ENCODE measurements at places on chromosomes 16 and 17.
A peak's percentile ranks its signal among the peaks of the same experiment; 100 is the strongest.

DNA sequence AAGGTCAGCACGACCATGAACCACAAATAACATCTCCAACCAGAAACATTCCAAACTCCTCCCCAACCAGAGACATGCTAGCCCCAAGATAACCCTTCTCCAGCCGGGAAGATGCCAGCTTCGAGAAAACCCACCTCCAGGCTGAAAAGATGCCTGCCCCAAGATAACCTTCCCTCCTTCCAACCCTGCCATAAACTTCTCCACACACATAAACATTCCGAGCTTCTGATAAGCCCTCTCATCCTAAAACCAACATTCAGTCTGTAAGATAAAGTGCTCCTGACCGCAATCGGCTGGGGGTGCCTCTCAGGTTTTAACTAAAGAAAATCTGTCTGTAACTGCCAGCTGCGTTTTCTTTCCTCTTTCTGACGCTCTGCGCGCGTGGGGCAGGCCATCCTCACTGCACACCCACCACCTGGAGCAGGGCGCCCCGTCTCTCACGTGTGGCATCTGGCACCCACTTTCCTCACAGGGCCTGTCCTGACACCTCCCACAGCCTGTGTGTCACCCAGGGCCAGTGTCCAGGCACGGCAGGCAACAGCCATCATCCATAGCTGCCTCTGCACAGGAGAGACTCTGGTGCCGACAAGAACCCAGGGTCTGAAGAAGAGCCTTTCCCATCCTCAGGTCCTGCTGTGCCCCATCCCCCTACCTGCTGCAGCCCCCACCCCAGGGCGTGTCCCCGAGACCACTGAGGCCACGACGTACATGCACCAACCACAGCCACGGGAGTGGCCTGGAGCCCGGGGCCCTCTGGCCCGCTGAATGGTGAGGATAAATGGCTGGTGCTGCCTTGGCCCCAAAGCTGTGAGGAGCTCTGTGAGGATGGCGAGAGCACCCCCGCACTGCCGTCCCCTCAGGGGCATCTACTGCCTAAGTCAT is 3.7 kb downstream of the TEPSIN start:
- DNase-seq = no peak

GRCh38 chr17:50165066-50165465 is 739 bp upstream of the SGCA start:
- DNase-seq = no peak

GRCh38 chr17:58525239-58525638 is 10.8 kb upstream of the MTMR4 start:
- no peak for DNase-seq

- DNase-seq = no peak
These were observed 19.3 kb downstream of the ITGAL start for GRCh38 chr16:30491744-30492308.

GRCh38 chr17:44355642-44356099 is 8.0 kb downstream of the FAM171A2 start:
- DNase-seq = no peak

DNA sequence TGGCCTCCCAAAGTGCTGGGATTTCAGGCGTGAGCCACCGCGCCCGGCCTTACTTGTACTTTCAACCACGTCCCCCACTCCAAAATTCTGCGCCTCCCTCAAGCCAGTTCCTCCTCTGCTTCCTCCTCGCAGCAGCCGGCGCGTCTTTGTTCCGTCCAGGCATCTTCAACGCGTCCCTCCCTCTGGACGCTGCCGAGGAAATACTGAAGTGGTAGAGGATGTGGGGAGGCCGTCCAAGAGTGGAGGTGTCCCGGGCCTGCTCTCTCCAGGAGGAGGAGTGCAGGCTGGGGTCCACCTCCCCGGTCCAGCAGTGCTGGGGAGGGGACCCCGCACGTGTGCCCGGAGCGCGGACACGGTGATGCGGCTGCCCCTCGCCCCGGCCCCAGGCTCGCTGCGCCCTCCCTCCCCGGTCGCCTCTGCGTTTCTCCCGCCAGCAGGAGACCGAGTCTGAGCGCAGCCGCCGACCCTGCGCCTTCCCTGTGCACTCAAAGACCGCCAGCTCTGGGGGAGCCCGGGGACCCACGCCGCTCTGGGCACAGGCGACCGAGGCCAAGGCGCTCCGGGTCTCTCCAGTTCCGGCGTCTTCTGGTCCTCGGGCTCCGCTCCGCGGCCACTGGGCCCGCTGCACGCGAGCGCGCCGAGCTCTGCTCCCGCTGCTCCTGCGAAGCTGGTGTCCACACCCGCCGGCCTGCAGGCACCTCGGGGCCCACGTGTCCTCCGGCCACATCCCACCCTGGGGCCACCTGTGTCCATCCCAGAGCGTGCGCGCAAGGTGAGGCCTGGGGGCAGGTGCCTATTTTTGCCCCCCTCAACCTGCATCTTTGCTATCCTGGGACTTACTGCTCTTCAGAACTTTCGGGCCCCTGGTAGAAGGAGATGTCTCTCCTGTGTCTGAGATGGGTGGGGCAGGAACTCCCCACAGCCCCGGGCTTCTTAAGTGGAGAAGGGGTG is 31.7 kb downstream of the OSBPL7 start:
- DNase-seq = peak; percentile 60

GRCh38 chr16:85215478-85216118 is 103.3 kb upstream of the CIBAR2 start:
- DNase-seq = no peak

DNA sequence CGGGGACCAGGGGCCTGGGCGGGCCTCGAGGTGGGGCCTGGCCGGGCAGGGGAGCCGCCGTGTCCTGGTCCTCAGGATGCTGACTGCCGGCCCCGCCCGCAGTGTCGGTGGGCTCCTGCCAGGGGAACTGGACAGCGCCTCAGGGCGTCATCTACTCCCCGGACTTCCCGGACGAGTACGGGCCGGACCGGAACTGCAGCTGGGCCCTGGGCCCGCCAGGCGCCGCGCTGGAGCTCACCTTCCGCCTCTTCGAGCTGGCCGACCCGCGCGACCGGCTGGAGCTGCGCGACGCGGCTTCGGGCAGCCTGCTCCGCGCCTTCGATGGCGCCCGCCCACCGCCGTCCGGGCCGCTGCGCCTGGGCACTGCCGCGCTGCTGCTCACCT is 2.3 kb upstream of the PAQR4 start:
- no peak for DNase-seq

GRCh38 chr17:40260528-40260927 is 27.2 kb upstream of the CDC6 start:
- DNase-seq = no peak

DNA sequence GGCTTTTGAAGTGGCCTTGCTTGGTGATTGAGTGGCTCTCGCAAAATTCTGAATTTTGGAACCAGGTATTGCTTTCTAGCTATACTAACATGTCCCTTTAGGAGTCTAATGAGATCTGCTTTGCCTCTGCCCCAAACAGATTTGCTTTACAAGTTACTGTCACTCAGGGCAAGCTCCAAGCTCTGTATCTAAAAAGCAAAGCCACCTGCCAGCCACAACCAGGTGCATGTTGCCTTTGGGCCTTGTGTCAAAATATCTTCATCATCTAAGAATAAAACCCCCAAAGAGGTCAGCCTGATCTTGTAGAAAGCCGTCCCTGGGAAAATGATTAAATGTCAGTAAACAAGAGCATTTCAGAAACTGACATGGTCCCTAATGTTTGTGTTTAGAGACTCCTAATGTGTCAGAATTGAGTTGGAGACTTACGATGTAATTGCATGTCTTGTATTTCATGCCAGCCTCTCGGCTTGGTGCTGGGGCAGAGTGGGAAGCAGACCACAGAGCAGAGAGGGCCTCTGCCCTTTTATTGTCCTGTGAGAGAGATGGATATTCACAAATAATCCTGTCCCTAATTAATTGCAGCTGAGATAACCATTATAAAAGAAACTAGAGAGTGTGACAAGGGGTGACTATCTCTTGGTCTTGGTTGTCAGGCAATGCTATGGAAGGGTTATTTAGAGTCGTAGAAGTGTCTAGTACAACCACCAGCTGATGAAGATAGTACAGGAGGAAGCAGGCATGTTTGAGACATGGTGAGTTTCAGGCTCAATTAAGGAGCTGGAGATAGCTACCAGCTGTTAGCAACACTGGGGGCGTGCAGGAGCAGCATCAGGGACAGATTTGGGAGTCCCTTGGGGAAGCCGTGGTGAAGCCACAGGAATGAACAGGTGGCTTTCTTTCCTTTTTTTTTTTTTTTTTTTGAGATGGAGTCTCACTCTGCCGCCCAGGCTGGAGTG is 90.7 kb downstream of the PITPNC1 start:
- DNase-seq = no peak

DNA sequence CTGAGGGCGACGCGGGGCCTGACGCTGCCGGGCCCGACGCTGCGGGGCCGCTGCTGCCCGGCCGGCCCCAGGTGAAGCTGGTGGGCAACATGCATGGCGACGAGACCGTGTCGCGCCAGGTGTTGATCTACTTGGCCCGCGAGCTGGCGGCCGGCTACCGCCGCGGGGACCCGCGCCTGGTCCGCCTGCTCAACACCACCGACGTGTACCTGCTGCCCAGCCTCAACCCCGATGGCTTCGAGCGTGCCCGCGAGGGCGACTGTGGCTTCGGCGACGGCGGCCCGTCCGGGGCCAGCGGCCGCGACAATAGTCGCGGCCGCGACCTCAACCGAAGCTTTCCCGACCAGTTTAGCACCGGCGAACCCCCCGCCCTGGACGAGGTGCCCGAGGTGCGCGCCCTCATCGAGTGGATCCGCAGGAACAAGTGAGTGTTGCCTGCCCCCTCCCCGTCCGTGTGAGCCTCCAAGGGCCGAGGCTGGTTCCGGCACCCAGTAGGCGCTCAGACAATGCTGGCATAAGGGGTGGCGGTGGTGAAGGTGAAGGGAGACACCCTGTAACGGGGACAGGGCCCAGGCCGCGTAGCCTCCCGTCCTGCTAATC is 676 bp downstream of the CPD start:
- no peak for DNase-seq

- no peak for DNase-seq
These were observed 134.7 kb downstream of the ABCA8 start for GRCh38 chr17:68820476-68820824.

GRCh38 chr16:69888005-69888590 is 63.0 kb upstream of the CLEC18A start:
- peak; percentile 43 for DNase-seq

GRCh38 chr16:11621920-11622651 is 35.4 kb upstream of the LITAF start:
- no peak for DNase-seq

DNA sequence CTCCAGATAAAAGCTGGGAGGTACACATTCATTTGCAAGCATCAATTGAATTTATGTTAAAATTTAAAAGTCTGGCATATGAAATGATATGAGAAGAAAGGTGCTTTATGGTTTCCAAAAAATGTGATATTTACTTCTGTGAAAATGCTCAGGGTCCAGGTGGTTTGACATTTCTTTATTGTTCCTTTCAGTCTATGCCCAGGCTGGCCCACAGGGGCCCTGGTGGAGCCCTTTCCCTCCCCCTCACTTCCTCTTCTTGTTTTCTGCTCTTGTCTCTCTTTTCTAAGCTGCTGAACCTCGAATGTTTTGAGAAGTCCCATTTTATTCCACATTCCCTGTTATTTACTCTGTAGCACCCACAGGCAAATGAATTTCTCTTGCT is 127.8 kb downstream of the HS3ST3B1 start:
- no peak for DNase-seq

- DNase-seq = no peak
These were observed 6.2 kb upstream of the ACTG1 start for GRCh38 chr17:81518785-81519283.

- no peak for DNase-seq
These were observed 48.4 kb downstream of the CENPV start for GRCh38 chr17:16304830-16305229.

- DNase-seq = peak; percentile 75
These were observed 9.2 kb downstream of the FSCN2 start for GRCh38 chr17:81537343-81537855.

- no peak for DNase-seq
These were observed 2.2 kb downstream of the MYO19 start for GRCh38 chr17:36532435-36532975.

DNA sequence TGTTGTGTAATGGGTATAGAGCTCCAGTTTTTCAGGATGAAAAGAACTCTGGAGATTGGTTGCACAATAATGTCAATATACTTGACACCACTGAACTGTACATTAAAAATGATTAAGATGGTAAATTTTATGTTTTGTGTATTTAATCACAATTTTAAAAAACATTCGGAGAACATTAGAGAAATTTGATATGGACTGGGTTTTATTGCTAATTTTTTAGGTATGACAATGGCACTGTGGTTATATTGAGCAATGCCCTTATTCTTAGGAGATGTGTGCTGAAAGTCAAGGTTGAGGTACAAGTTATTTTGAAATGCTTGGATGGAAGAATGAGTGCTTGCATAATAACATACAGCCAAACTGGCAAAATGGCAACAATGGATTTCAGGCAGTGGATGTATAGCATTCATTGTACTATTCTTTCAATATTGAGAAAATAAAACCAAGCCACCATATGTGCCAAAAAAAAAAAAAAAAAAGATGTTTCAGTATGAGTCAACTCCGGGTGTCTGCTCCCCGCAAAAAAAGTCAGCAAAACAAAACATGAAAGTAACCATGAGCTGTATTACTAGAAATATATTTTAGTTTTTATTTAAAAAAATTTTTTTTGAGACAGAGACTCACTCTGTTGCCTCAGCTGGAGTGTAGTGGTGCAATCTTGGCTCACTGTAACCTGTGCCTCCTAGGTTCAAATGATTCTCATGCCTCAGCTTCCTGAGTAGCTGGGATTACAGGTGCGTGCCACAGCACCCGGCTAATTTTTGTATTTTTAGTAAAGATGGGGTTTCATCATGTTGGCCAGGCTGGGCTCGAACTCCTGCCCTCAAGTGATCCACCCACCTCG is 19.8 kb downstream of the HOXB1 start:
- no peak for DNase-seq

DNA sequence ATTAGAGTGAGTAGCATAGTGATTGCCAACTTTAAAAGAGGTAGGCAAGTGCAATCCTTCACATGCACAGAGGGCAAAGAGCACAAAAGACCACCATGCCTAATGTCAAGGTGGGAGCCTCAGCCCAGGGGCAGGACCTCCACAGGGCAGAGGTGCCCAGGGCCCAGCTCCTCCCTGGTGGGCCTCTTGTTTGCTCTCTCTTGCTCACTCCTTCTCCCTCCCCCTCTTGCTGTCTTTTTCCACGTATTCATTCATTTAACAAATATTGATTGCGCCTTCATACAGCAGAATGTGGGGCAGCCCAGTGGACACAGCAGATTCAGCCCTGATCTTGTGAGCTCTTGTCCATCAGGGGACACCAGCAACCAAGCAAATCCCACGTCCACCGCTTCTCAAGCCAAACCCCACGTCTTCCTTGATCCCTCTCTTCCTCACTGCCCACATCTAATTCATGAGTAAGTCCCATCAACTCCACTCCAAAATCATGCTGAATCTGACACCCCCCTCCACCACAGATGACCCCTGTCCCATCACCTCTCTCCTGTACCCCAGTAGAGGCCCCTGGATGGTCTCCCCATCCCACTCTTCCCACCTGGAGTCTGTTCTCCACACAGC is 44.1 kb upstream of the RPL38 start:
- DNase-seq = no peak

Data from GM19239 (cell line).